Putamen (tissue), 1 donor: ENCODE measurements at places on chromosomes 7 and 10.

GRCh38 chr10:3263747-3264146 lies 91.2 kb upstream of the PITRM1 start:
- DNase-seq: no peak

DNA sequence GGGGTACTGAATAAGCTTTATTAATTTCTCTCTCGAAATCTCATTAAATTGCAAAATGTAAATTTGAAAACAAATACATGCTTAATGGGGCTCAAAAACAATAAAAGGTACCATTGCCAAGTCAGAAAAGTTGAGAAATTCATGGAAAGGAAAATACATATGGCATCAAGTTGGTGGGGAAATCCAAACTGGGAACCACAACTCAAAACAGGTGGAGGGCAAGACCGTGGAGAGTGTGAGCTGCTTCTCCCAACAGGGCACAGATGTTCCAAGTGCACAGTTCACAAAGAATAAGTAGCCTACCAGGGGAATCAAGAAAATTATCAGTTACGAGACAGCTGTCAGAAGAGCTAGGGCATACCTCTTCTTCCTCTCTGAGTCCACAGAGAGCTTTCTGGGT lies 26.6 kb downstream of the MKX start:
- DNase-seq: no peak

GRCh38 chr7:94507462-94507861 lies 2.1 kb upstream of the CASD1 start:
- no peak for DNase-seq

DNA sequence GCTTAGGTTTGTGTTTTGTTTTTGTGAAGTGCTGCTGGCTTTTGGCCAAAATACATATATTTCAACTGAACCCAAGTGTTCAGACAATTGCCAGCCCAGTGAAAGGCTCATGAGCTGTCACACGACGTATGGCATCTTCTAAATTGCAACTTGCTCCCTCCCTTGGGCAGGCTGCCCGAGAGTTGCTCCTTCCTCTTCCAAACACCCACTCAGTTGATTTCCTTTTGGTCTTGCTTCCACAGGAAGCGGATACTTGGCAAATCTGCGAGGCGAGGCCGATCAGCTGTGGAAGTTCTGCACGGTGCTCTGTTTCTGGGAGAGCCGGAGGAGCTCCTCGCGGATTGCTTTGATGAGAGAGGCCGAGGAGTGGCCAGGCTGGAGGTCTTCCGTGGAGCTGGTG lies 39.6 kb upstream of the ATP6V0A4 start:
- DNase-seq: no peak

DNA sequence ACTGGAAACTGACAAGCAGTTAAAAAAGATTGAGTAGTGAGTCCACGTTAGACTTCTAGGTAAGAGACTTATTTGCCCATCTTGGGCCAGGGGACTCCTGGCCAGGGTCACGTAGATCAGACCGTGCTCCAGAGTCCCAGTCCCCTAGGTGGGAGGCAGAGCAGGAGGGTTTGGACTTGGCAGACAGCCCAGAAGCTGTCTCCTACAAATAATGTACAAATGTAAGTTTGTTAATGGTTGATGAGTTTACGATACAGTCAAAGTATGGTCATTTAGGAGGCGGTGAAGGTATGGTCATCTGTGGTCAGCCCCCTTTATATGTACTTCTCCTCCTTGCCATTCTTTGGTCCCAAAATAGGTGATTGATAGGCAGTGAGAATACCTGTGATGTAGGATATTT lies 28.2 kb downstream of the INPP5F start:
- no peak for DNase-seq

DNA sequence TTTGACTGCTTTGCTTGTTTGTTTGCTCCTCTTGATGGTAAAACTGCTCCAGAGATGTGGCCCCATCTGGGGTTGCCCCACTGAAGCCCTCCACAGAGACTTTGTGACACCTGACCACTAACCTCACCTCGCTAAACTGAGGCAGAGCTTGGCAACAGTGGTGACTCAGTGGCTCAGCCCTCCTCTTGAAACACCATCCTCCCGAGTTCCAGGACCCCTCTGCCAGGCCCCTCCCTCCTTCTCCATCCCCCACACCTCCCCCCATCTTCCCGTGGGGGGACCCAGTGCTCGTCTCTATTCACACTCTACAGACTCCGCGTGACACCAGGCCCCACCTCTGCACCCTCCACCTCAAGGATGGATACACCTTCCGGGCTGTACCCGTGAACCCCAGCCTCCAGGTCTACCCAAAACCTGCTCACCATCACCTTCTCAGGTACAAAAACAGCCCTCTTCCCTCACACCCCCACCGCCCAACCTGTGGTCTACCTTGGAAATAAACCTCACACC lies 19.0 kb upstream of the RET start:
- DNase-seq: no peak

GRCh38 chr10:122126763-122127659 lies 138.0 kb downstream of the TACC2 start:
- no peak for DNase-seq

- no peak for DNase-seq
These were observed 6.7 kb downstream of the PRKAG2 start for GRCh38 chr7:151869968-151870918.

DNA sequence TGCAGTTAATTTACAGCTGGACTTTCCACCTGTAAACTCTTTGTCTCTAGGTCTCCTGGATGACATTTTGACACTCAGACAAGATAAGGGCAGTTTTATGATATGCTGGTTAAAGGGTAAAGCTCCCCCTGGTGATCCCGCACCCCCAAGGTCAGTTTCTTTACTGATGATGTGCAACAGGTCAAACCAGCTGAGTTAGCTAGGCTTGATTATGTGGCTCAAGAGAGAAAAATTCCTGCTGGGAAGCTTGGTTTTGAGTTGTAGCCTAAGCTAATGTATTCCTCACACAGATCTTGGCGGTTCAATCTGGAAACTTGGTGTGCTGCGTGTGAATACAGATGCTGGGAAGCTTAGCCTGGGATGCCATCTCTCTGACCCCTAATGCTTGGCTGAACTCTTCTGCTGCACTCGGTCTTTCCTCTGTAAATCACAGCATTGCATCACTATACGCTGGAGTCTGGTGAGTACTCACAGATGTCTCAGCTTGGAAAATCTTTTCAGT lies 11.4 kb upstream of the AKR1D1 start:
- no peak for DNase-seq

DNA sequence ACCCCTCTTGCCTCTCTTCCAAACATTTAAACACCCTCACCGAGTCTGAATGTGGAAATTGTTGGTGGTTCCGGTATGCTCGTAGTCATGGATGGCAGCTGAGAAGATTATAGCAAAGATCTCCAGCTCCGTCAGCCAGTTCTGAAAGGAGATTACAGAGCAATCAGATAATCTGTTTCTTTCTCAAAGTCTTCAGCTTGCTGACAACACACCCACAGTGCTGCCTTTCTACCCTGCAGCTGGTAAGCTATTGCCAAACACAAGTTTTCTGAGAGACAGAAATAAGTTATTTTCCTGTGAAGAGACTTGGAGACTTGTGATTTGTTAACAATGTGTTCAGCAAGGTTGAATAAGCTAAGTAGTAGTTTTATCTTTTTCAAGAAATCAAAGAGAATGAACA lies 163.6 kb downstream of the PPP1R17 start:
- no peak for DNase-seq

- no peak for DNase-seq
These were observed 55.2 kb upstream of the GSDME start for GRCh38 chr7:24812305-24812945.

- DNase-seq: no peak
These were observed 220.4 kb upstream of the PTN start for GRCh38 chr7:137563981-137564380.

DNA sequence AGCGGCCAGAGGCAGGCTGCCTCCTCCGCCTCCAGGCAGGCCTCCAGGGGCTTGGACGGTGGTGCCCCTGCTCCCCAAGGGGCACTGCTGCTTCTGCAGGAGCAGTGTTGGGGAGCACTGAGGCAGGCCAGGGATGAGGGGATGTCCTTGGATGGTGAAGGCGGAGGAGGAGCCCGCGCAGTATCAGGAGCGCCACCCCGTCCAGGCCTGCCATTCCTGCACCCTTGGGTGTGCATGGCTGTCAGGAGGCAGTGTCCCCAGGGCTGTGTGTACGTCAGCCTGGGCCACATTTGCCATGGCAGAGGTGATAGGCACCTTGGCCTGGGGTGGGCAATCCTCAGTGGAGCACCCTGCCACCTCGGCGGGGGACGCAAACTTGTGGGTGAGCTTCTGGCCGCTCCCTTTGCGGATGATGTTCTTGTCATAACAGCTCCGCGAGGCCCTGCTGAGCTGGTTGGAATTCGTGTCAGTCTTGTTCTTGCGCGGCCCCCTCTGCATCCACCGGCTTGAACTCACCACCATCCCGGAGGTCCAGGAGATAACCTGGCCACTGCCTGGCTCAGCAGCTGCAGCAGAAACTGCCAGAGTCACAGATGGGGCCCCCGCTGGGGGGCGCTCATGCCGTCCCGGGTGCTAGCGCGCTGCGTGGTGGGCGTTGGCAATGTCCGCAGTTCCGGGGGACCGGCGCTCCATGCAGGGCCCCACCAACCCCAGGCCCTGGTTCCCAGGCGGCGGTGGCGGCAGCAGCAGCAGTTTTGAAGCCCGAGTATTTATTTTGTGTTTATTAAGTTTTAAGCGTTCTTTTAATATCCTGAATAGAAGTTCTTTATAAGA lies 182.3 kb upstream of the ADCY1 start:
- no peak for DNase-seq

DNA sequence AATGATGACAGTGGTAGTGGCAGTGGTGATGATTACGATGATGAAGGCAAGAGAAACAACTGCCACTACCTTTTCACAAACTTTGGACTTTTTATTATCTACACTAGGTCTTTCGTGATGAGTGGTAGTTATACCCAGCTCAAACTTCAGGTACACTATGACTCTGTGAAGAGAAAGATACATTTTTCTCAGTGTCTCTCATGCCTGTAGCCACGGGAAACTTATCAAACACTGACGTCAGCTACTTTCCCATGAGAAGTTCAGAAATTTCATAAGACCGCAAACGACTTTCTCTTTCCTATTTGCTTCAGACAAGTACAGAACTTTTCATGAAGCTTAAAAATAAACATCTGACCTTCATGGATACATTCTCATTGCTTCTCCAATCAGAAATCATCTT lies 57.0 kb downstream of the CALD1 start:
- no peak for DNase-seq

DNA sequence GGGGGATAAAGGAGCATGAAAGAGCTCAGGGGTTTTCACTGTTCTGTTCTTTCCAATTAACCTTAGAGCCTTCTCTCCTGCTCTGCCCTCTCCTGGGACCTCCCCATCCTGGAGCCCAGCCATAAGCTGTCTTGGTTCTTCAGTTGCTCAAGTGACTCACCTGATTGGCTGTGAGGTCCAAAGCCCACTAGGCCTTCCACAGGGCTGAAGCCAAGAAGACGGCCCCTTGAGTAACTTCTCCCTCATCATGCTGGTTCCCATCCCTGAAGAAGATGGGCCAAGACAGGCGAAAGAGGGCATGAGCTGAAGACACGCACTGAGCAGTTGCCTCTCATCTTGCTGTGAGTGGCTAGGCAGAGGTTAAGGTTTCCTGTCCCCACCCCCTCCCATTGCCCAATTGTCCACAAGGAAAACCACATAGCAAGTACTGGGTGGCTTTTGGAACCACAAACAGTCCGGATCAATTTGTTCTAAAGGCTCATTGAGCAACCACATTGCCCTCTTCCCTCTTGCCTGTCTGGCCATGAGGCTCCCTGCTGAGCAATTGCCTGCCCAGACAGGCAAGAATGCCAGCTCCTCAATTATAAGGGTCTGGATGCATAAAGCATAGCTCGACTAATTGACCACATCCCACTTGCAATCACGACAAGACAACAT lies 43.9 kb upstream of the GPAM start:
- no peak for DNase-seq

DNA sequence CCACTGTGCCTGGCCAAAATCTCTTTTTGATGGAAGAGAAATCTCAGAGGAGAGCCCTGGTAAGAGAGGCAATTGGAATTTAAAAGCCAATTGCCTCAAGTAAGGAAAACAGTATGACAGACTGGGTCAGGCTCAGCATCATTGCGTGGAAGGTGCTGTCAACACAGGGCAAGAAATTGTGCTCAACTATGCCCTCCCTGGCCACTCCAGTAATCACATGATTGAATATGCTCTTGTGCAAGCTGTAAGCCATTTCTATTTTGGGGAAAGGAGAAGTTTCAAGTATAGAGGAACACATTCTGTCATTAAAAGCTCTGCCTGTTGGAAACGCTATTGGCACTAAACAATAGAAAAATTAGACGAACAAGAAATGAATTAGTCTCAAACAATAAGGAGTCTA lies 1127.7 kb downstream of the REEP3 start:
- no peak for DNase-seq

- no peak for DNase-seq
These were observed 747.1 kb upstream of the GALNT17 start for GRCh38 chr7:70384891-70385290.

DNA sequence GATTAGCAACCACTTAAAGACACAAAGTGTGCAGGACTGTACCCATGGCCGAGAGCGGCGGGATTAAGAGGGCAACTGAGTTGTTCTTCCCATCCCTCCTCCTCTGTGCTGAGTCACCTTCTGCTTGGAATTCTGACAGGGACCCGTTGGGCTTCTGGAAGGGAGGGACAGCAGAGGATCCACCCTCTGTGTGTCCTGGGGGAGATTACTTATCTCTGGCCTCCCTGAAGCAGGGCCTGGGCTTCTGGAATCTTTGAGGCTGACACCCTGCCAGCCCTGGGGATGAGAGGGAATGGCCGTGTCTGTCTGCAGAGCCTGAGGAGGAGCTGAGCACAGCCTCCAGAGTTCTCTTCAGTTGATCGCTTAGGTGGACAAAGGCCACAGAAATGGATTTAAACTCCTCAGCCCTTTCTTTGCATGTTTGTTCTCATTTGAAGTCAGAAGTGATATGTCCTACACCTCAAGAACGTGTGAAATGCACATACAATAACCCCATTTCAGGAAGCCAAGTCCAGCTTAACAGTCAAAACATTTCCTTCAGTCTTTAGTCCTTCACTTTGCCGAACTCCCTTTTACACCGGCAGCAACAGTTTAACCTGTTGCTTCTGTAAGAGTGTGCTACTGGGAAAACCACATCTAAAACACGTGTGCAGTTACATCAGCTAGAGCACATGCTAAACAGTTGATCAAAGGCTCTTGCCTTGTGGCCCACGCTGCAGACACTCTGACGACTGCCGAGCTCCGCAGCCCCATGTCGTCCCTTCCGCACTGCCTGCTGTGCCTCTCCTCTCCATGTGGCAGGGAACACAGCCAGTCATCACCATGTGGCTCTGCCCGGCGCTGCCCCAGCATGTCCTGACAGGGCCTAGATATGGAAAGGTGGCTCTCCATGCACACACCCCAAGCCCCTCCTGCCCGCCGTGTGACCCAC lies 55.7 kb downstream of the IKZF1 start:
- DNase-seq: no peak

DNA sequence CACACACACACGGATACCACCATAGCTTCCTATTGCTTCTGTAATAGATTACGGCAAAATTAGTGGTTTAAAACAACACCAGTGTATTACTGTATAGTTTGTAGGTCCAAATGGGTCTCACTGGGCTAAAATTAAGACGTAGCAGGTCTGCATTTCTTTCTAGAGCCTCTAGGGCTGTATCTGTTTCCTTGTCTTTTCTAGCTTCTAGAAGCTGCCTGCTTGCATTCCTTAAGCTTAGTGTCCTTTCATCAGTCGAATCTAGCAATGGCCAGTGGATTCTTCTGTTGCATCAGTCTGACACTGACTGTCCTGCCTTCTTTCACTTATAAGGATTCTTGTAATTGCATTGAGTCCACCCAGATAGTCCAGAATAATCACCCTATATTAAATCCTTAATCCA lies 882.3 kb downstream of the PCDH15 start:
- no peak for DNase-seq
